Fibroblast of skin of right quadriceps (primary cell): ENCODE measurements at places on chromosomes 1 and 21.

- no peak for DNase-seq
These were observed 1.2 kb upstream of the ATF3 start for GRCh38 chr1:212607206-212607912.

- peak; percentile 63 for DNase-seq
These were observed 22.6 kb downstream of the ETNK2 start for GRCh38 chr1:204128964-204129896.

- no peak for DNase-seq
These were observed 1.7 kb downstream of the KLHDC8A start for GRCh38 chr1:205355075-205355453.

DNA sequence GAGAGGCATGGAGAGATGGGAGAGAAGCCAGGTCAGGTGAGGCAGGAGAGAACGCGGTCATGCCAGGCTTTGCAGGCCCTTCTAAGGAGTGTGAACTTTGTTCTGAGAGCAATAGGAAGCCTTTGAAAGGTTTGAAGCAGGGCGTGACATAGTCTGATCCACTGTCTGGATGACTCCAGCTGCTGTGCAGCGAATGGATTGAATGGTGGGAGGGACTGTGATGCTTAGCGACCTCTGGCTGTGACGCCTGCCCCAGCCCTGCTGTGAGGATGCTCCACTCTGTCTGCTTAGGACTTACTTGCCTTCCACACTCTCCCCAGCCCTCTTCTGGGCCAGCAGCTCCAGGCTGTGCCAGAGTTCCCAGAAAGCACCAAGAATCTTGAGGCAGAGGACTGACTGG, 41.8 kb upstream of the POU3F1 start:
- no peak for DNase-seq

DNA sequence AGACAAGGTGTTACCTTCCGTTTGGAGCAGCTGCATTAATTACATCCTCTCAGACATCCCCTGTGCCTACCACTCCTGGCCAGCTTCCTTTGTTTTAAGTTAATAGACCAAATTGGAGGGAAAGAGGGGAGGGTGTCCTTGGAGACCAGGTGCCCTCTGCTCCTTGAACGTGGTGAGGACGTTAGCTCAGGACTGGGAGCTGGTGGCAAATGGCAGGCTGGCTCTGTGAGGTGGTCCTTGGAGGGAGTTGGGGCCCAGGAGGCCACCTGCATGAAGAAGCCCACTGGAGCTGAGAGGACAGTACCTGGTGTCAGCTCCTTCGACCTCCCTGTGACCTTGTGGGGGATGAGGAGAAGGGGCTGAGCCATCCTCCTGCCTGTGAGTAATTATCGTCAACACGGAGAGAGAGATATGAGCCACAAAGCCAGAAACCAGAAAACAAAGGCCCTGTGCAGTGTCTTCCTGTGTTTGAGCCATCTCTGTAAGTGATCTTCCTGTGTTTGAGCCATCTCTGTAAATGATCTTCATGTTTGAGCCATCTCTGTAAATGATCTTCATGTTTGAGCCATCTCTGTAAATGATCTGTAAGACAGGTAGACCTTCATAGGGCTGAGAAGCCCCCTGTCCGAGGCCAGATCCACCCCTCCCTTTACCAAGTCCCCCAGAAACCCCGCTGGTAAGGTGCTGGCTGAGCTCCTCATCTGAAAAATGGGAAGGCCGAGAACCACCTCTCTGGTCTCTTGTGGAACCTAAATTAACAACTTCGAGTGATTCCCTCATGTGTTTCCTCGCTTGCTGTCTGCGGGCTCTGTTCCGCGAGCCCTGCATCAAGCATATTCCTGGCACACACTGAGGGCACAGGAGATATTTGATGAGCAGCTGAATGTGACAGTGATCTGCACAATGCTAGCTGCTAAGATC, 126.0 kb downstream of the CAMTA1 start:
- DNase-seq, result no peak

DNA sequence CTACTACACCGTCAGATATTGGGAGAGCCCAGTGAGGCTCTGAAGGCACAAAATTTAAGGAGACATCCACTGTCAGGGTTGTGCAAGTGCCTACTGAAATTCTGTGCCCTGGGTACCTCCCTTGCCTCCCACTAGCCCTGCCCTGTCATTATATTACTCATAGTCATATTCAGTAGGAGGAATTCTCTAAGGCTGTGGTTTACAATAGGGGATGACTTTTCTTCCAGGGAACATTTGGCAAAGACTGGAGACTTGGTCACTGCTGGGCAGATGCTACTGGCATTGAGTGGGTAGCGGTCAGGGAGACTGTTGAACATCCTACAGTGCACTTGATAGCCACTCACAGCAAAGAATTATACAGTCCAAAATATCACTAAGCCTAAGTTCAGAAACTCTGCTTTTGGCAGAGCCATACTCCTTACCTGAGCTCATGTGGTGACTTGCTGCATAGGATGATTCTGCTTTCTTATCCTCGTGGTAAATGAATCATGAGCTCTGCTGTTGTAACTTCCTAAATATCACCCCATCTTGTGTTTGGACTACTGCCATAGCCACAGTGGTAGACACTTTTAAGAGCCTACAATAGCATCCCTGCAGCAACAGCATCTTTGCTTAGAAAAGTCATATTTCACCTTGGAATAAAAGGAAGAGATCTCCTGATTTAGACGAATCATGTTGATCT, 563.4 kb upstream of the PLXNA2 start:
- peak; percentile 3 for DNase-seq

DNA sequence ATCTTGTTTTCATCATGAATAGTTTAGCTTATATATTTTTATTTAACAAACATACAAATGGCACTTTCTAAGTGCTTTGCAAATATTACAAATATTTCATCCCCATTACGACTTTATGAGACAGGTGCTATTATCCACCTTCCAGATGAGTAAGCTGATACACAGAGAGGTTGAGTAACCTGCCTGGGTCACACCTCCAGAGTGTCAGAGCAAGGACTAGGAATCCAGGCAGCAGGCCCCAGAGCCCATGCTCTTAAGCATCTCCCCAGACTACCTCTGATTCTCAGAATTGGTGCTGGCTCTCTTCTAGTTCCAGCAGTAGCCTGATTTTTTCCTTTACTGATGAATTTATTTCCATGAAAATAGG, 40.0 kb downstream of the EPHB2 start:
- no peak for DNase-seq
